ENCODE measurements at places on chromosomes 3 and 15.

GRCh38 chr15:99956022-99956775 is 223.0 kb upstream of the LYSMD4 start:
- no peak for DNase-seq

DNA sequence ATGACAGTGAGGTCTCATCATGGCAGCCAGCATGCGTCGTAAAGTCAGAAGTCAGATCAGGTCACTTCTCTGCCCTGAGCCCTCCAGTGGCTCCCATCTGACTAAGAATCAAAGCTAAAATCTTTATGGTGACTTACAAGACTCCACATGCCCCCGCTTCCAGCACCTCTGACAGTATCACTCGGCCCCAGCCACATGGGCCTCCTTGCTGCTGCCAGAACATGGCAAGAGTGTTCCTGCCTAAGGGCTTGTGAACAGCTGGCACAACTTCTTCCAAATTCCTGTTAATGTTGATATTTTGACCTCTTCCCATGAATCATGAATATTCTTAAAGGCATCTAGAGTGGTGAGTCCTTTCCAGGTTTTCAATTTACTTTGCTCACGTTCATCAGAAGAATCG is 20.5 kb downstream of the POLR2M start:
- DNase-seq: no peak

DNA sequence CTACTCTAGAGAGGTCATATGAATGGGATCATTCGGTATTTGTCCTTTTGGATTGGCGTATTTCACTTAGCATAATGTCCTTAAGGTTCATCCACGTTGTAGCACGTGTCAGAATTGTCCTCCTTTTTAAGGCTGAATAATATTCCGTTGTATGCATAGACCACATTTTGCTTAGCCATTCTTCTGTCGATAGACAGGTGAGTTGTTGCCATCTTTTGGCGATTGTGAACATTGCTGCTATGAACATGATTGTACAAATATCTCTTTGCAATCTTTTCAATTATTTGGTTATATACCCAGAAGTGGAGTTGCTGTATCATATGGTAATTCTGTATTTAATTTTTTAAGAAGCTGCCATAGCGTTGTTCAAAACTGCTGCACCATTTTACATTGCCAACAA is 52.4 kb upstream of the GOLGA8J start:
- no peak for DNase-seq

GRCh38 chr3:129770604-129771003 is 122.9 kb downstream of the TMCC1 start:
- DNase-seq: no peak

DNA sequence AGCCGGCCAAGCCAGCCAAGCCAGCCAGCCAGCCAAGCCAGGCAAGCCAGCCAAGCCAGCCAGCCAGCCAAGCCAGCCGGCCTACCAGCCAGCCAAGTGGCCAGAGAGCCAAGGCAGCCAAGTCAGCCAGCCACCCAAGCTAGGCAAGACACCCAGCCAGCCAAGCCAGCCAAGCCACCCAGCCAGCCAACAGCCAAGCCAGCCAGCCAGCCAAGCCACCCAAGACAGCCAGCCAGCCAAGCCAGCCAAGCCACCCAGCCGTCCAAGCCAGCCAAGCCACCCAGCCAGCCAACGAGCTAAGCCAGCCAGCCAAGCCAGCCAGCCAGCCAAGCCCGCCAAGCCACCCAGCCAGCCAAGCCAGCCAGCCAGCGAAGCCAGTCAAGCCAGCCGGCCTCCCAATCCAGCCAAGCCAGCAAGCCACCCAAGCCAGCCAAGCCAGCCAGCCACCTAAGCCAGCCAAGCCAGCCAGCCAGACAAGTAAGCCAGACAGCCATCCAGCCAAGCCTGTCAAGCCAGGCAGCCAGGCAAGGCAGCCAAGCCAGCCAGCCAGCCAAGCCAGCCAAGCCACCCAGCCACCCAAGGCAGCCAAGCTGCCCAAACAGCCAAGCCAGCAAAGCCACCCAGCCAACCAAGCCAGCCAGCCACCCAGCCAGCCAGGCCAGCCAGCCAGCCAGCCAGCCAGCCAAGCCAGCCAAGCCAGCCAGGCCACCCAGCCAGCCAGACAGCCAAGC is 200.5 kb downstream of the GOLGA6L6 start:
- DNase-seq: no peak

DNA sequence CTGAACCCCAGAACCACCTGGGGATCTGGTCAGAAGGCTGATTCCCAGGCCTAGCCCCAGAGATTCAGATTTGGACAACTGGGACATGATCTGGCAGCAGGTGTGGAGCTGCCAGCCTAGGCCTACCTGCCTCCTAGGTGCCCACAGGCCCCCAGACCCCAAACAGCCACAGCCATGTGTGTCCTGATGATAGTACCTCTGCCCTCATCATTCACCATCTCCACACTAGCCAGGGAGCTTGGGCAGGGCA is 34.7 kb downstream of the HMCES start:
- DNase-seq: no peak

- no peak for DNase-seq
Observed at GRCh38 chr3:44506961-44507360, 29.5 kb upstream of the ZNF445 start.

DNA sequence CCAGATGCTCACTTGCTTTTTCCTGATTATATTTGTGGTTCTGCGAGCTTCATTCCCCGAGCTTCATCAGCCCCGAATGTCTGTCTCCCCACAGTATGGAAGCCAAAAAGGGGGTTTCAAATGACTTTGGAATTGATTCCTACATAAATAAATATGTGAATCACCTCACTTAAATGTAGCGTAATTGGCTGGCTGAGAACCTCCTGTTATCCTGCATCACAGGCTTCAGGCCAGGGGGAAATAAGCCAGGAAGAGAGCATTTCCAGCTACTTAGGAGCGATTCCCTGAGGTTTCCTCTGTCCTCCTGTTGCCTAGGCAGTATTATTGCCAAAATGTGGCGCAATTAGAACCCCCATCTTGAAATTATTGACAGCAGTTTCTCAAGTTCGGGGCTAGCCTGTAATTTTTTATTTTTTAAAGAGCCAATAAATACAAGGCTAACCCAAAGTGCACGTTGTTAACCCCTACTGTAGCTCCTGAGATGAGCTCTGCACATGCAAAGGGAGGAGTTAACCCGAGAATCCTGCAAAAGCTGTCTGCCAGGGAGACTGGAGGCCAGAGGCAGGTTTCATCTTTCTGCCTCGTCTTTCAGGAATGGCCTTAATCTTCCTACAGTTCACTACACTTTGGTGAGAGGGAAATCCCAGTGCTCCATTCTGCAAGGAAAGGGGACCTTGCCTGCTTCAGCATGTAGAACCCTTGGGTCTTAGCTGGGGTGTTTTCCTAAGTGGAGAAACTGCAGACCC is 148.2 kb downstream of the ADAMTS9 start:
- DNase-seq: no peak

DNA sequence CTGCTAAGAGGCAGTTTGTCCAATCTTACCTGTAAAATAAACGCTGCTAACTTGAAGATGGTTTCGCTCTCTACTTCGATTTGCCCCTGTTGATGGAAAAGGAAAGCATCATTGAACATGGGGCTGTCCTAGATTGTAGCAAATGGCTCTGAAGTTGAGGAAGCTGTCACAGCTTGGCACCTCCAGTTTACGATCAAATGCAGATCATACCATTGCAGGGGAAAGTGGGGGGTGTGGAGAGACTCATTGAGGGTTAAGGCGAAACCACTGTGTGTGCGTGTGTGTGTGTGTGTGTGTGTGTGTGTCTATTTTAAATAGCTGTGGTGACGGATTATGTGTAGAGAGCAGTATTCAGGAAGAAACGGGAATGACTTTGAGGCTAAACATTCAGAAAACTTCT is 127.6 kb upstream of the LMOD3 start:
- no peak for DNase-seq

GRCh38 chr3:171328419-171329082 is 131.7 kb downstream of the TNIK start:
- no peak for DNase-seq

DNA sequence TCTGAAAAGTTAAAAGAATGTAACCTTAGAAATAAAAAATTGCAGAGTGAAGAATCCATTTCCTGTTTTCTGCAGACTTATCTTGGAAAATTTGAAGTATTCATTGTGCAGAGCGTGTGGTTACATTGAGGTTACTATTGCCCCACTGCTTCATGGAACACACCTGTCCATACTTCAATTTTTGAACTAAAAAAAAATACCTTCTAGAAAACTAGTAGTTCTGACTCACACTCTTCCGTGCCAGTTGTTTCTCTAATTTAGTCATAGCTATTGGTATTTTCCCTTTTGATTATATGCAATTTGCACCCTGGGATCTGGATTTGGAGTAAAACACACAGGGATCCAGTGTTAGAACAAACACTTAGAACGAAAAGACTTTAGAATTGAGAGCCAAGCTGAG is 111.8 kb upstream of the LYSMD4 start:
- DNase-seq: no peak

DNA sequence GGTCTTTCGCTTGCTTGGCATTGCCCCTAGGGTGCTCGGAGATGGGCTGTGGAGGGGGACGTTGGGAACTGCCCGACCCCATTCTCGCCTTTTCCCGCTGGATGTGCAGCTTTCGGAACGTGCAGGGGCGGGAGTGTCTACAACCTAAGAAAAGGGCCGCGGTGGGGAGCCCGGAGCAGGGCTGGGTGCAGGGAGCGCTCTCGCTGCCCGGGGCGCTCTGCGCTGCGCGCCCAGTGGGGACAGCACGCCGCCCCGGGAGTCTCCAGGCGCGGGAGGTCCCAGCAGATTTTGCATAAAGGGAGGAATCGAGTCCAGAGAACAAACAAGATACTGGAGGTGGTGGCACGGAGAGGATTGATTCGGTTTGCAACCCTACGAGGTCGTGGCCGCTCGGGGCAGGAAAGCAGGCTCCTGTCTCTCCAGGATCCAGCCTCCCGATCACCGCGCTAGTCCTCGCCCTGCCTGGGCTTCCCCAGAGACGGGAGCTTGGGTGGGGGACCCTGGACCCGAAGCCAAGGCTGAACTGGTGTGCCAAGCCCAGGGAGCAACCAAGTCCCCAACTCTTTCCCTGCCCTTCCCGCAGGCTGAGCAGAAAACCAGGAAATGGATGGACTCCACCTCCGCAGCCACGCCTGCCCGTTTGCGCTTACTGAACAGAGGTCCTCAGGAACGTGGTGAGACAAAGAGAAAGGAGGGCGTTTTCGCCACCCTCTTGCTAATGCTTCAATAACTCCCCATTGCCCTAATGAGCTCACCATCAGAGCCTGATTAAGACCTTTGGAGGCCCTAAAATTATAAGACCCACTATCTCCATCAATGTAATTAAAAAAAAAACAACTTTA is 59.7 kb downstream of the NOX5 start:
- DNase-seq: no peak

GRCh38 chr3:23442598-23443383 is 239.7 kb downstream of the UBE2E2 start:
- no peak for DNase-seq

DNA sequence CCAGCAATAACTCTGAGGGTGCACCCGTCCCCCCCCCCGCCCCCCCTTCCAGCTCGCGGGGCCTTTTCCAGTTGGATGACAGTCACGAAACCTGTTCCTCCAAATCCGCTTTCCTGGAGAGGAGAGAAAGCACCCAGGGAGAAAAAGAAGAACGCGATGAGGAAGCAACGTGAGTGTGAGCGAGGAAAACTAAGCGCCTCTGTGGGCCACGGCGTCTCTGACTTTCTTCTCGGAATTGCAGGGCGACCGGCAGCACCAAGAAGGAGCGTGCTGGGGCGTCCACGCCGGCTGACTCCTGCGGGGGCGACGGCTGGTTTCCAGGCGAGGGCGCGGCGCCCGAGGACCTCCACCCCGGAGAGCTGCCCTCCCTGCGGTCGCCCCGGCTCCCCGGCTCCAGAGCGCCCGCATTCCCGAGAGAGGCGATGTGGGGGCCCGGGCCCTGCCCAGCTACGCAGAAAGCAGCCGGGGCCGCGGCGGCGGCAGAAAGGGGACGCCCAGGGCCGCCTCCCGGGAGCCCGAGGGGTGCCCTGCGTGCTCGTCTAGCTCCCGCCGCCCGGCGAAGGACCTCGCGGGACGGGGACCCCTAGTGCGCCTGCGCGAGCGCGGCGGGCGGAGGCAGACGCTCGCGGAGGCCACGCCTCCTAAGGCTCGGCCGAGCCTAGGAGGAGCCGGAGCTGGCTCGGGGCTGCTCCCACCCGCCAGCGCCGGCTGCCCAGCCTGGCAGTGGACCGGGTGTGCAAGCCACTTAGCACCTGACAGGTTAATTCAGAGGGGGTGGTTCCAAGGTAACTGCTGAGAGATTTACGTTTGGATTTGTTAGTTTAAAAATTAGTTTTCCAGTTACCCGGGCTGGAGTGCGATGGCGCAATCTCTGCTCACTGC is 15.3 kb upstream of the ADIPOQ start:
- peak; percentile 74 for DNase-seq

Measured in stimulated activated CD8-positive, alpha-beta memory T cell treated with anti-CD3 and anti-CD28 coated beads, Interleukin-2, amount 100 ng/mL, for 48 hours (primary cell).